ENCODE measurements at places on chromosomes 5 and 9.
A peak's percentile ranks its signal among the peaks of the same experiment; 100 is the strongest.

- no peak for DNase-seq
Observed at GRCh38 chr5:66134407-66134861, 9.7 kb upstream of the SREK1 start.

- peak; percentile 52 for DNase-seq
Observed at GRCh38 chr9:116757030-116757429, 69.9 kb downstream of the TRIM32 start.

DNA sequence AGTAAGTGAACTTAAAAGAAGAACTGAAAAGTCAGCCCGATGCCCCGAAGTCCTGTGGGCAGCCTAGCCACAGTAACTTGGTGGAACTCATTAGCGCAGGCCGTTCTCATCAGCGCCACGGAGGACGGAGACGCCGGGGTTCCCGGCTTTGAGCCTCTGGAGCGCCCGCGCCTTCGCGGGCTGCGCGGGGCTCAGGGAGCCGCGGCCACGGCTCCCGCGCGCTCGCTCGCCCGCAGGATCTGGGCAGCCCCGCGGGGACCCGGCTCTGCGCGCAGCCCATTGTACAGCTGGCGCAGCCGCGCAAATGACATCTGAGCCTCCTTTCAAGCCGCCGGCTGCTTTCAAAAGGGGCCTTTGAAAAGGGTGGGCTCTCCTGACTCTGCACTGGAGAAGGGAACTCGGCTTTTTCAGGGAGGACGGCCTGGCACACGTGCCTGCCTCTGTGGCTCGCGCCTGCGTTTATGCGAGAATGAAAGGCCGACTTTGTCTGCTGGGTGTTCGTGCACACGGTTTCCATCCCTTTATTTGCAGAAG, 40.7 kb downstream of the TLR4 start:
- DNase-seq = no peak

DNA sequence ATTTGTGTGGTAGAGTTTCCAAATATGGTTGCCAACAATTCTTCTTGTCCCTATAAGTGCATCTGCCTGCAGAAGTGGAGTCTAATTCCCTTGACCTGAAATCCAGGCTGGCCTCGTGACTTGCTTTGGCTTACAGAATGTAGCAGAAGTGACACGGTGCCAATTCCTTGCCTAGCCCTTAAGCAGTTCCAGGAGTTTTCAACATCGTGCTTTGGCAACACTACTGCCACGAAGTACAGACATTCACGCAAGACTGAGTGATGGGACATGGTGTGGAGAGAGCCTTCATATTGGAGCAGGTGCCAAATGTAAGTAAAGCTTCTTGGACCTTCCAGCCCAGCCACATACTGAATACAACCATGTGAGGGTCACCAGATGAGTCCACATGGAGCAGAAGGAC, 92.9 kb upstream of the NEK6 start:
- no peak for DNase-seq

DNA sequence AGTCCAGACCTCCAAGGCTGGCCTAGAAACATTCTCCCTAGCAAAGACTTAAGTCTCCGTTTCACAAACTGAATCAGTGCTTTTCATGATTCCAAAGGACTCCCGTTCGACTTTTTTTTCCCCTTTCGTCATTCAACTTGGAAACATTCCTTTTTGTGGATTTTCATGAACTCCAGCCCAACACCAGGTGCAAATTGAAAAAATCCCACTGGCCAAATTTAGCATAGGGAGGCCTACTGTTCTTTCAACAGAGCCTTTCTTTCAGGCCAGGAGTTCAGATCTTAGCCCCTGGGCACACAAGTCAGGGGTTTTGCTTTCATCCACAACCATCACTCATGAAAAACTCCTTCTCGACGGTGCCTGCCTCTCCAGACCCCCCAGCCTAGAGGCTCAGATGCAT, 285.3 kb downstream of the PIK3R1 start:
- no peak for DNase-seq

DNA sequence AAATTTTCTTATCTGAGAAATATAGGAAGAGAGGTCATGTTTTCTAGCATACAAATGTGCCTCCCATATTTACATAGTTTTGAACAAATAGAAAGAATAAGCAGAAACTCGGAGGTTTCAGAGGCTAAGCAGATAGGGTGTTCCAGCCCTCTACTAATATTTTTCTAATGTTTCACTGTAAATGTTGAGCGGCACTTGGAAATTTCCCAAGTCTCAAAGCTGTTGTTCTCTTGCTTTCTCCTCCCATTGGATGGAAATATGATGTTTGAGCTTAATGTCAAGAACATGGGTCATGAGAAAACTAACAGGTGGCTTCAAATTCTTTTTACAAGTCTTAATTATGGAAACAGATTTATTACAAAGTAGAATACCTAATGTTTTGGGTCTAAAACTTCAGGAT, 5.1 kb downstream of the SPINK1 start:
- DNase-seq = no peak

GRCh38 chr5:82057051-82057450, 85.2 kb downstream of the ATG10 start:
- no peak for DNase-seq
